Effector memory CD4-positive, alpha-beta T cell (primary cell): ENCODE measurements at places on chromosomes 5 and 9.

- peak; percentile 49 for DNase-seq
Observed at GRCh38 chr5:172178991-172179989, 8.7 kb downstream of the STK10 start.

DNA sequence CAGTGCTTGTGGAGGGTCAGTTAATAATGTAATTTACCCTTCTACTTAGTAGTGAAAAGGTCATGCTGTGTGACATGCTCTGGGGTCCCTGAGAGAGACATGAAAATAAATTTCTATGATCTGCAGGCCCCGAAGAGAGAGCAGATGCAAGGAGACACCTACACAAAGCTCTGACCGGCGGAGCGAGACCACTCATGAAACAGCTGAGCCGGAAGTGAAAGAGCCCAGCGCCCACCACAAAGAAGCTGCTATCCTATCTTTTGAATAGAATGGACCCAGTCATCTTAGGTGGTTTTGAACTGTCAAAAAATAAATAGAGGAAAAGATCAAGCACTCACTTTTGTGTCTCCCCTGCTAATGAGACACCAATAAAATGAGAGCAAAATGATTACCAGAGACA lies 190.0 kb downstream of the MED10 start:
- DNase-seq: no peak

DNA sequence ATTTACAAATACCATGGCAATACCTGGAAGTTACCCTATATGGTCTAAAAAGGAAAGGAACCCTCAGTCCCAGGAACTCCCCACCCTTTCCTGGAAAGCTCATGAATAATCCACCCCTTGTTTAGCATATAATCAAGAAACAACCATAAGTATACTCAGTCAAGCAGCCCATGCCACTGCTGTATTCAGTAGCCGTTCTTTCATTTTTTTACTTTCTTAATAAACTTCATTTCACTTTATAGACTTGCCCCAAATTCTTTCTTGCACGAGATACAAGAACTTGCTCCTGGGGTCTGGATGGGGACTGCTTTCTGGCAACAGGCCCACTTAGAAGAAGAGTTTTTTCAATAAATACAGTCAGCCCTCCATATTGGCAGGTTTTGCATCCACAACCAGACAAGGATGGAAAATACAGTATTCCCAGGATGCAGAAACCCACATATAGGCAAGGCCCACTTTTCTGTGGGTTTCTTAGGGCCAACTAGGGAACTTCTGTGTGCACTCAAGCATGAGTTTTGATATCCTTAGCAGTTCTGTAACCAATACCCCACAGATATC lies 2.8 kb upstream of the TBCA start:
- no peak for DNase-seq

- no peak for DNase-seq
Observed at GRCh38 chr9:38395653-38396370, 3.3 kb downstream of the ALDH1B1 start.

DNA sequence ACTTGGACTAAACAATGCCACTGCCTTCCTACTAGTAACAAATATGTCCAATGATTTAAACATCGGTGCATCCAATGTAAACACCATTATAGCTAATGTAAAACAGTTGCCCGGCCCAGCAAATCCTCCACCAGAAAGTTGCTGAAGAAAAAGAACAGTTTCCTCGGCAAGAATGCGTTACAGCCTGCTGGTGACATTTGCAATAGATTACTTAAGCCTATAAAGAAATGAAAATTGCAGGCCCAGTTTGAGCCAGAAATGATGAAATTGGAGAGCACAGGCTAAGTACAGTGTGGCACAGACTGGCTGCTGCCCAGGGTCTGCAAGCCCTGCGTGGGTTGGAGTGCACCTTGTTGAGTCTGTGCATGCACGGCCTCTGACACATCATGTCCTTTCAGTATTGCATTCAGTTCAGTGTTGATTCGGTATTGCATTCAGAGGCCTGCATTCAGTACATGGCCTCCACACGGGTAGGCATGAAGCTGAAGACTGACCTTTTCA lies 406.0 kb upstream of the KLF4 start:
- DNase-seq: no peak

DNA sequence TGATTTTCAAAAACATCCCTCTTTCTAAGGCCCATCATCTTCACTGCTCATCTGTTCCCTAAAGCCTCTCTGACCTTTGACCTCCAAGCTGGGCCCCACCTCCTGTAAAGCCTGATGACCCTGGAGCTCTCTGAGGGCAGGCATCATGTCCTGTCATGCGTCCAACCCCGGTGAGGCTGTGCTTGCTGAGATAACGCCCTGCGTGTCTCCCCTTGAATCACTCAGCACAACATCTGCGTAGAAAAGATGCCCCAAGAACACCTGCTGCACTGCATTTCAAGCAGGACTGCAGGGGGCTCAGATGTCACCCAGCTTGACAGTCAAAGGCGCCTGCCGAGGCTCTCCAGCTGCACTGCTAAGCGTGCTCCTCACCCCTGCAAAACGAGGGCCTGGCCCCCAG lies 78.0 kb downstream of the OTULIN start:
- DNase-seq: no peak

DNA sequence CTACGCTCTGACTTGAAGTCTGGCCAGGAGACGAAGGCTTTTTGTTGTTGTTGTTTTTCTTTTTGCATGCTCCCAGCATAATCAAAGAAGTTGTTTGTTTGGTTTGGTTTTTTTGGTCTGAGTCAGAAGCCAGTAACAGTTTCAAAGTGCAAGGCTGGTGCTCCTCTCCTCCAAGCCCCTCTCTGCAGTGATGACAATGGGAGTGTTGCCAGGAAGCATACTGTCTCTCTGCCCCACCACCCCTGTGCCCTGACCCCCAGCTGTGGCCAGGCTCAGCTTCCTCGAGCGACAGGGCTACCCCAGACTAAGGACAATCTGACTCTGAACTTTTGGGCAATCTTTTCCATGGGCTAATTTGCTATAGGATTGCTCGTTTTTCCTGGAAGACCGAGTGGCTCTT lies 173.8 kb upstream of the PITX1 start:
- DNase-seq: no peak

GRCh38 chr9:118330191-118330986 lies 626.2 kb downstream of the TLR4 start:
- no peak for DNase-seq

GRCh38 chr9:16461137-16461840 lies 409.2 kb downstream of the BNC2 start:
- no peak for DNase-seq

GRCh38 chr5:14319102-14319501 lies 176.0 kb downstream of the TRIO start:
- DNase-seq: no peak

- DNase-seq: no peak
Observed at GRCh38 chr5:86030753-86031152, 587.0 kb upstream of the COX7C start.

GRCh38 chr5:54742417-54742891 lies 224.9 kb downstream of the SNX18 start:
- DNase-seq: no peak

GRCh38 chr9:19922476-19923118 lies 133.8 kb upstream of the SLC24A2 start:
- DNase-seq: no peak

DNA sequence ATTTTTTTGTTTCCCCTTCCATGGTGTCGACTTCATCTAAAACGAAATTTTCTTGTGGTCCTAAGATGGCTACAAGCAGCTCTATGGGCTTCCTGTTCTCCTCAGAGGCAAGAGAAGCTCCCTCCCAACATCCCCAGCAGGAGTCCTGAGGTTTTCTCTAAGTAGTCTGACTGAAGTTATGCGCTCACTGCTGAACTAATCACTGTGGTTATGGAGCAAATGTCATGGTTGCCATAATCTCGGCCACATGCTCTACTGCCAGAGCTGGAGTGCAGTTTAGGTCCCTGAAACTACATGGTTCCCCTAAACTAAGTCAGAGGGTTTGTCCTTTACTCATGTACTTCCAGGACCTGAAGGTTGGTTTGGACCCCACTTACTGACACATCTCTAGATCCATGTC lies 68.0 kb upstream of the MAMDC2 start:
- no peak for DNase-seq

DNA sequence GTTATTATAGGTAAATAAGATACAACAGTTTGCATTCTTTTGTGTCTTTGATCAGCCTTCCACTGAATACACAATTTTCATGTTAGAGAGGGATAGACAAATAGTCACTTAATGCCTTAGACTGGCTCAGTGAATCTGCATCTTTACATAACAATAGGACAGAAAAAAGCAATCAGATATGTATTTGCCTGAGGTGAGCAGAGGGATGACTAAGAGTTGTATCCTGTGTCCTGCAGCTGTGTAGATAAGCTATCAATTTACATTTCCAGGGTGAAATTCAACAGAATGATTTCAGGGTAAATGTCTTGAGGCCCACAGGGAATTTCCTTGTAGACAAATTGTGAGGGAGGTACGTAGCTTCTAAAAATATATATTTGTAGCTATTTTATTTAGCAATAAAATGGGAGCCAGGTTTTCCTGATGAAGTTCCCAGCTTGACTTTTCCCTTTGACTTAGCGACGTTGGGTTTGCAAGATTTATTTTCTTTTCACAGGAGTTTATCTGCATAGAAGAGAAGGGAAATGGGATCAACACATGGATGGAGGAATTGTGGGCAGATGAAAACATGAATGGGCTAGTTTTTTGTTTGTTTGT lies 586.1 kb upstream of the CDH6 start:
- DNase-seq: no peak
